LHCN-M2 (cell line): ENCODE measurements at places on chromosomes 3 and 15. TPM values are rescaled to one million over a fixed set of nuclear protein-coding genes. Genes with fewer than 3 reads are reported as not detected.

RLBP1 gene
- not detected in 2 replicates for total RNA-seq

C3orf22 gene
- total RNA-seq = not detected in 2 replicates

PCNP gene
- 75.9 and 82.5 TPM in 2 replicates for total RNA-seq

PFN2 gene
- total RNA-seq = 163 and 227 TPM in 2 replicates

ARGFX gene
- not detected in 2 replicates for total RNA-seq

RAB27A gene
- total RNA-seq = 4.0 and 5.6 TPM in 2 replicates

SERINC4 gene
- total RNA-seq = 0.11 TPM in 1 of 2 replicates, not detected in the other

STAC gene
- total RNA-seq = 0.26 and 0.52 TPM in 2 replicates

GAP43 gene
- 0.23 and 0.45 TPM in 2 replicates for total RNA-seq

CP gene
- total RNA-seq = 0.06 TPM in 1 of 2 replicates, not detected in the other

PP2D1 gene
- total RNA-seq = not detected in 2 replicates

ADAMTS7 gene
- total RNA-seq = 35.1 and 35.2 TPM in 2 replicates

ADAMTS17 gene
- total RNA-seq = 0.11 TPM in 1 of 2 replicates, not detected in the other

NOX5 gene
- 0.46 and 0.58 TPM in 2 replicates for total RNA-seq

HDDC3 gene
- 11.9 and 13.2 TPM in 2 replicates for total RNA-seq

CHRNA7 gene
- 0.26 and 0.63 TPM in 2 replicates for total RNA-seq

GOLGA6L10 gene
- 0.77 and 0.80 TPM in 2 replicates for total RNA-seq
